ENCODE measurements at places on chromosomes 4 and X. TPM values are rescaled to one million over a fixed set of nuclear protein-coding genes. Genes with fewer than 3 reads are reported as not detected.

The GNPDA2 gene
- total RNA-seq: 16.9 TPM

The SLC34A2 gene
- 0.42 TPM for total RNA-seq

The FDCSP gene
- not detected for total RNA-seq

The P2RY4 gene
- 1.2 TPM for total RNA-seq

The IL2RG gene
- 7.9 TPM for total RNA-seq

DNA sequence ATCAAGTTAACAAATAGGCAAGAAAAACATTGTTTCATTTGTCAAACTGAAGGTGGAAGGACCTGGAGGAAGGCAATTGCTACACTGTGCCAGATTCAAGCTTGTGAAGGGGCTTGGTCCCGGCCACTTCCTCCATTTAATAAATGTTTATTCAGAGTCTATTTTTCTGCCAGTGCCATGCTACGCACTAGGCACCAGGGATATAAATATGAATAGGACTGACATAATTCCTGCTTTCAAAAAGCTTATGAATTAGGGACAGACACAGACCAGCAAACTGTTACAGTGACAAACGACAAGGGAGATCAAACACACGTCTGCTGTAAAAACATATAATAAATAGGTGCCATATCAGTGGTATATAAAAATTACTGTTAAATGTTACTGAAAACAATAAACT is 571 bp downstream of the TLR6 start:
- H3K27ac ChIP-seq: peak overlapping the region; percentile 37
- no peaks in the 10 kb centered on the region for H3K27me3 ChIP-seq
- no peaks in the 10 kb centered on the region for H3K36me3 ChIP-seq
- DNase-seq: no peak

- no peaks in the 10 kb centered on the region for H3K36me3 ChIP-seq
- H3K4me1 ChIP-seq: peaks cover 20% of the 10 kb centered on the region
- no peak overlapping the region for H3K4me3 ChIP-seq
- H3K27me3 ChIP-seq: no peaks in the 10 kb centered on the region
These were observed 44.9 kb upstream of the SPRY1 start for GRCh38 chr4:123351713-123352112.

DNA sequence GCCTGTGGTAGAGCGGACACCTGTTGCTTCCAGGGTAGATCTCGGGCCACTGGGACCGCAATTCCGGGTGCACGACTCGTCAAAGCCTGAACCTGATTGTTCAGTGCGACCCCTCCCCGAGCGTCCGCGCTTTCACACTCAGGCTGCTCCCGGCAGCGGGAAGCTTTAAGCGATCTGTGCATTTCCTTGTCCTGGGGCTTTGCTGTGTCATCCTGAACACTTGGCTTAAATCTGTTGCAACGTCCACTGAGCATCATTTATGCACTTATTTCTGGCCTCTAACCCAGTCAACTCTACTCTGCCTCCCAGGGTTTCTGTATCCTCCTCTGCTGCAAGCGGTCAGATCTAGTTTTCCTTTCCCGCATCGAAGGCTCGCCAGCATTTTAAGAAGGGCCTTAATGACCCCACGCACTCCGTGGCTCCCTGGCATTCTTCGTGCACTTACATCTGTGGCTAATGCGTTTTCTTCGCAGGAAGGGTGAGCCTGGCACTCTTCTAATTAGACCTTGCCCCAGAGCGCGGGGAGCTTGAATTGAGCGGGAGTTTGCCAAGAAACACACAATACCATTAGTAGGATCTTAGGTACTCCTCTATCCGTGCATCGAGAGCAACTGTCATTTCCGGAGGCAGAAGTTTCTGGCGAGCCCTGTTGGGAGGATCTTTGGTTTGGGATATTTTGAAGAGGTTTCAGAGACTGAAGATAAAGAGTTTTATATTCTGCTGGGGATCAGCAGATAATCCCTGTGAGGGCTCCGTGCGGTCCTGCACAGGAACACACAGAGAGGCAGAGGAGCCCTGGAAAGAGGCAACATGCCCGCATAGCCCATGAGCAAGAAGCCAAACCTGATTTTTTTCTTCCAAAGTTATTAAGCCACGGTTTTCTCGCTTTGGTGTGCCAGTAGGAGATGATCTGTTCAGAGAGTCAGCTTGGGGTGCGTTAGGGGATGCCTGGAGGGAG is 654 bp upstream of the DDIT4L start:
- DNase-seq: no peak
- H3K36me3 ChIP-seq: no peaks in the 10 kb centered on the region
- H3K4me3 ChIP-seq: peak overlapping the region; percentile 84
- H3K27ac ChIP-seq: peak overlapping the region; percentile 10

DNA sequence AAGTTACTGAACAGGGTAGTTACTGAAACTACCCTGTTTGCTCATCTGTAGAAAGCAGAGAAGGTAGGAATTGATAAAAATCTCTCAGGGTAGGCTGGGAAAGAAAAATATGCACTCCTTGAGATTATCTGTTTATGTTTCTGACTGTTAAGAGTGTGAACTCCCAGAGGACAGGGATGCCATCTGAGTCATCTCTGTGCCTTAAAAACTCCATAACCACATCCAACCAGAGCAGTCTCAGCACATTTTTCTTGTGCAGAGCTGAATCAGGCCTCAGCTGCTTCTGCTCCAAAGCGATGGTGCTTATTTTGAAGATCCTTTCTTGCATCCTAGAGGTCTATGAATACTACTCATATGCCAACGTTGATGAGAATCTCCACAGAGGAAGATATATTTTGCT is 9.9 kb downstream of the CENPVL3 start:
- no peak overlapping the region for H3K27ac ChIP-seq
- H3K36me3 ChIP-seq: no peaks in the 10 kb centered on the region
- no peaks in the 10 kb centered on the region for H3K27me3 ChIP-seq
- no peak for DNase-seq

- no peak for DNase-seq
- H3K36me3 ChIP-seq: no peaks in the 10 kb centered on the region
- no peak overlapping the region for H3K27ac ChIP-seq
- no peak overlapping the region for H3K4me3 ChIP-seq
These were observed 21.6 kb downstream of the SH3KBP1 start for GRCh38 chrX:19865567-19866363.

GRCh38 chr4:37902212-37902611 is 11.3 kb downstream of the TBC1D1 start:
- peaks cover 7% of the 10 kb centered on the region for H3K4me1 ChIP-seq
- no peak overlapping the region for H3K27ac ChIP-seq
- H3K4me3 ChIP-seq: no peak overlapping the region
- H3K27me3 ChIP-seq: no peaks in the 10 kb centered on the region
- peaks cover 6% of the 10 kb centered on the region for H3K36me3 ChIP-seq

DNA sequence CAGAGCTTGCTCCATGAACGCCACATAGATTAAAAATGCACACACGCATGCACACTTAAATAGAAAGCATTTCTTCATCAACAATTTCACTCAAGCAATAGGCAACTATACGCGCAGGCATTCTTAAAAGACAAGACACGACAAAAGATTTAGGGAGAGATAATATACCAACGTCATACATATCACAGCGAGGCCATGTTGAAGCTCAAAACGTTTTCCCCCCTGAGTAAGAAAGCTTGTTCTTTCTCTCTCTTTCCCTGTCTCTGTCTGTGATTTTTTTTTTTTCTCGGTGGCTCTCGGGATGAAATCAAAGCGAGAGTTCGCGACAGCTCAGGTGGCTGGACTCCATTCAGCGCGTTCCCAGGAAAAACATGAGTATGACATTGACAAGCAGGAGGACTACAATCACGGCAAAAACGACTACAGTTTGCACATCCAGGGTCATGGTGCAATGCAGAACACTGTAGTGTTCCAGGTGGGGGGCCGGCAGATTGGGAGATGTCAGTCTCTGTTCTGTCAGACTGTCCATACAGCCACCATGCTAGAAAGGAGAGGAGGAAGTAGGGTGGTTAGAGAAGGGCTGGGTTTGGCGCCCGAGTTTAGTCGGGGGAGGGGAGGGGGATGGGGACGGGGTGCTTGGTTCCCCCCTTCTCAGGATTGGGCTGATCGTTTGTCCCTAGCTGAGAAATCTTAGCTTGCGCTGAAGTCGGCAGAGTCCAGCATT is 30.7 kb downstream of the ARHGEF9 start:
- H3K4me1 ChIP-seq: peaks cover 9% of the 10 kb centered on the region
- peak overlapping the region; percentile 85 for H3K27ac ChIP-seq
- H3K27me3 ChIP-seq: no peaks in the 10 kb centered on the region

DNA sequence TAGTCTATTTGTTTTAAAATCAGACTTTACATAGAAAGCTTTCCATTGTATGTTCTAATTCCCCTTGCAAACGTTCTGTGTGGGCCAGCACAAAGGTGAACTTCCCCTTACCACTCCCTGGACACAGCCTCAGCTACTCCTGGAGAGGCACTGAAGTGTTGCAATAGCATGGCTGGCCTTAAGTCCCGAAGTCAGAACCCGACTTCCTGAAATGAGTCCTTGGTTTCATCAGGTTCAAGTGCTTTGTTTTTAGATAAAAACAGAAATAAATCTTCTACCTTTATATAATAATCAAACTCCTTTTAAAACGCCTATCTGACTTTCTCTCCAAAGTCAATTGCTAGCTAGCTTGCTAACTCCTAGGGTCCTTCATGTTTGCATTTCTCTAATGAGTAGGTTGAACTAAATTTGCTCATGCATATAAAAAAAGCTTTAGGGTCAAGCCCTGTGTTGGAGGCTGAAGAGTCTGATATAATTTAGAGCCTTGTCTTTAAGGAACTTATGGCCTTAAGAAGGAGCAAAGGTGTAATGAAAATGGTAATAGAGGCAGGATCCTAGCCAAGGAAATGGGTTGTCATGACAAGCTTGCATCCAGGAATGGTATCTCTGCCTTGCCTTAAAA is 9.0 kb downstream of the BMP3 start:
- no peak for DNase-seq
- peak overlapping the region; percentile 23 for H3K27ac ChIP-seq
- H3K36me3 ChIP-seq: no peaks in the 10 kb centered on the region
- H3K27me3 ChIP-seq: no peaks in the 10 kb centered on the region
- peaks cover 26% of the 10 kb centered on the region for H3K4me1 ChIP-seq
- no peak overlapping the region for H3K4me3 ChIP-seq

DNA sequence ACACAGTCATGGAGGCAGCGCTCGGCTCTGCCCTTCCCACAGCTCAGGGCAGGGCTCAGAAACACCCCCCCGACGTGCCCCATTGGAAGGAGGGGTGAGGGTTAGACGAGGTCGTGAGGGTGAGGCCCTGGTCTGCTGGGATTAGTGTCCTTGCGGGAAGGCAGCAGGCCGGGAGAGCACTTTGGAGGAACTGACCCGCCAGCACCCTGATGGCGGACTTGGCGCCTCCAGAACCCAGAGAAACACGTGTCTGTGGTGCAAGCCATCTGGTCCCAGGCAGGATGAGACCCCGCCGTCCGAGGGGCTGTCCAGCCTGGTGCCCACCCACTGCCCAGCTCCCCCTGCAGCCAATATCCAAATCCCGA is 26.3 kb downstream of the TACC3 start:
- peaks cover 54% of the 10 kb centered on the region for H3K27me3 ChIP-seq
- DNase-seq: no peak
- no peak overlapping the region for H3K4me3 ChIP-seq
- H3K36me3 ChIP-seq: peaks cover 18% of the 10 kb centered on the region

- no peaks in the 10 kb centered on the region for H3K4me1 ChIP-seq
- no peak overlapping the region for H3K27ac ChIP-seq
- H3K4me3 ChIP-seq: no peak overlapping the region
- no peaks in the 10 kb centered on the region for H3K36me3 ChIP-seq
- no peaks in the 10 kb centered on the region for H3K27me3 ChIP-seq
These were observed 397.9 kb downstream of the PPP3CA start for GRCh38 chr4:100949350-100949935.

DNA sequence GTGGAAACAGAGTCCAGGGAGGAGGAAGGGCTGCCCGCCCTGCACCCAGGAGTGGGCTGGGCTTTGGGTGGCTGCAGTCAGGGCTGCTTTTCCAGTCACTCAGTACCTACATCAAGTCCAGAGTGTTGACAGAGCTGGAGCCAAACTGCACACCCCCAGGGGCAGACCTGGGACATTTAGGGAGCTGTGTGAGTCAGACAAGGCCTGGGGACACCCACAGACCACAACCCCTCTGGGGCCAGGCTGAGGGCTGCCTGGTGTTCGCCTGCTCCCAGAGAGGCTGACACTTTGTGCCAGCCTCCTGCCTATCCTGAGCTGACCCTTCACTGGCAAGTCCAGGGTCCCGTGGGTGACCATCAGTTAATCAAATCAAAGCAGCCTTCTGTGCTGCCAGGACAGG is 240.0 kb downstream of the BCOR start:
- H3K36me3 ChIP-seq: no peaks in the 10 kb centered on the region
- no peaks in the 10 kb centered on the region for H3K27me3 ChIP-seq
- peaks cover 12% of the 10 kb centered on the region for H3K4me1 ChIP-seq
- H3K27ac ChIP-seq: no peak overlapping the region

DNA sequence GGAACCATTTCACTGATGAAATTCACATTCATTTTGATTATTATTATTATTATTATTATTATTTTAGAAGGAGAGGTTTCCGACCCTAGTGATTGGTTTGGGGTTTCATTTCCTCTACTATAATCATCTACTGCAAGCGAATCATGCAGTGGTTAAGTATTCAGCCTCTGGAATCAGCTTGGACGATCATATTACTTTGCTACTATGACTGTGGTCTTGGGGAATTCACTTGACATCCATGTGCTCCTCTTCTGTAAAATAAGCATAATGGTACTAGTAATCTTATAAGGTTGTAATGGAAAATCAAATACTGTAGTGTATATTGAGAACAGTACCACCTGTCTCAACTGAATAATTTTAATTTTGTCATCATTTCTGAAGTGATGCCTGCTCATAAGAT is 132.1 kb upstream of the SLC4A4 start:
- H3K4me1 ChIP-seq: no peaks in the 10 kb centered on the region
- no peak overlapping the region for H3K4me3 ChIP-seq
- no peaks in the 10 kb centered on the region for H3K36me3 ChIP-seq

GRCh38 chr4:37082912-37083311 is 161.6 kb upstream of the NWD2 start:
- H3K4me1 ChIP-seq: no peaks in the 10 kb centered on the region
- H3K36me3 ChIP-seq: no peaks in the 10 kb centered on the region
- H3K27ac ChIP-seq: no peak overlapping the region
- no peaks in the 10 kb centered on the region for H3K27me3 ChIP-seq
- H3K4me3 ChIP-seq: no peak overlapping the region

All from esophagus muscularis mucosa (tissue), 4 donors.